ENCODE measurements at places on chromosomes 16 and 17. TPM values are rescaled to one million over a fixed set of nuclear protein-coding genes. Genes with fewer than 3 reads are reported as not detected.

DNA sequence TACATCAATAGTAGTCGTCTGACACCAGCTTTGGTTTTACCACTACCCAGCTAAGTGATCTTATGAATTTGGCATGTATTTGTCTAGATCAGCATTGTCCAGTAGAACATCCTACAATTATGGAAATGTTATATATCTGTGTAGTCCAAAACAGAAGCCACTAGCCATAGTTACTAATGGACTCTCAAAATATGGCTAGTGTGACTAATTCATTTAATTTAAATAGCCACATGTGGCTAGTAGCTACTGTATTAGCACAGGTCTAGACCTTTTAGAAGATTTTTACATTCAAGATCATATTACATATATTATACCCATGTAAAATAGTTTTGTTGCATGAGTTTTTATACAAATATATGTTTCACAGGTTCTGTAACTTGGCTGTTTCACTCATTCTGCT lies 27.0 kb upstream of the NFAT5 start:
- H3K36me3 ChIP-seq = no peaks in the 10 kb centered on the region
- no peak overlapping the region for H3K27ac ChIP-seq
- no peaks in the 10 kb centered on the region for H3K4me1 ChIP-seq

GRCh38 chr16:64952177-64952576 lies 169.7 kb downstream of the CDH11 start:
- DNase-seq = no peak
- H3K4me1 ChIP-seq = no peaks in the 10 kb centered on the region
- H3K4me3 ChIP-seq = no peak overlapping the region
- H3K27ac ChIP-seq = no peak overlapping the region

DNA sequence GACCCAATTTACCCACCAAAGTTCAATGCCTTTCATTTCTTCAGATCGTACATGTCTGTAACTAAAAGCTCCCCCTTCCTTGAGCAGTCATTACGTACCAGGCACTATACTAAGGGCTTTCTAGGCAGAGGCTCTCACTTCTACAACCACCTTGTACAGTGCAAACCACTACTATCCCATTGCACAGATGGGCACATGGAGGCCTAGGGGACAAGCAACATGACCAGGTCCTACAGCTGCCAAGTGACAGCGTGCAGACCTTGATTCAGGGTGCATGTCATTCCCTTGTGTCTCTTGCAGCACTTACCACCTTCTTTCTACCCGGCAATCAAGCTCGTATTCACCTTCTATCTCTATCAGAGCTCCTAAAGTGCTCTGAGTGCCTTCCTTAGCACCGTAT lies 382.7 kb downstream of the SOX9 start:
- DNase-seq = no peak
- H3K4me1 ChIP-seq = peaks cover 9% of the 10 kb centered on the region

GRCh38 chr17:44989552-44990138 lies 21.5 kb upstream of the C1QL1 start:
- no peaks in the 10 kb centered on the region for H3K27me3 ChIP-seq
- peaks cover 4% of the 10 kb centered on the region for H3K4me1 ChIP-seq
- no peak overlapping the region for H3K27ac ChIP-seq
- no peaks in the 10 kb centered on the region for H3K36me3 ChIP-seq
- no peak for DNase-seq

GRCh38 chr16:57945740-57946138 lies 25.2 kb downstream of the CNGB1 start:
- DNase-seq = no peak
- H3K27me3 ChIP-seq = no peaks in the 10 kb centered on the region
- H3K27ac ChIP-seq = no peak overlapping the region
- H3K4me3 ChIP-seq = no peak overlapping the region

DNA sequence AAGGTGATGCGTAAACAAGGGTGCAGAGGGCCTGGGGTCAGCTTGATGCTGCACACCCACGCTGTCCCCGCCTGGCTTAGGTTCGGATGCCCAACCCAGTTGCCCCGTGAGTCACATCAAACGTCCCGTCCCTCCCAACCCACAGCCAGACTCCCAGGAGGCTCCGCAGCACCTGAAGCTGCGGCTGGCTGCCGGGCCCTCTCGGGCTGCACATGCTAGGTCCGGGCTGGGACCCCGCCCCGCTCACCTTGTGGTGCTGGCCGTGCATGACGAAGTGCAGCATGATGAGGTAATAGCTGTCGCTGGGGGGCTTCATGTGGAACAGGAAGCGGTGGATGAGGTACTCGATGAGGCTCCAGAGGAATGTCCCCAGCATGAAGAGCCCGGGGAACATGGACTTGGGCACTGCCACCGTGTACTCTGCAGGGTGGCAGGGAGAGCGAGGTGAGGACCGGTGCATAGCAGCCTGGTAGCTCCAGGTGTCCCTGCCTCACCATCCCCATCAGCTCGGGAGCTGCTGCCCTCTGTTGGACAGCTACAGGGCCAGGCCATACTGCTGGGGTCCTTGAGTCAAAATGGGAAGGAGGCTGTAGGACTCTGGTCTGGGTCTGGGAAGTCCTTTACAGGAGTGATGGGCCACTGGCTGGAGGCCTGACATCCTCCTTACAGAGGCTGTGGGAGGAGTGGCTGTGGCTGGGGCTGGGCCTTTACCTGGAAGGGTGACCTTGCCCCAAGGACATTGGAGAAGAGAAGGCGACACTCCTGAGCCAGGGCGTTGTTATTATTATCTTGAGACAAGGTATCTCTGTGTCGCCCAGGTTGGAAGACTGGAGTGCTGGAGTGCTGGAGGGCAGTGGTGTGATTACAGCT lies 18.3 kb upstream of the MLKL start:
- no peaks in the 10 kb centered on the region for H3K27me3 ChIP-seq
- no peak overlapping the region for H3K27ac ChIP-seq
- H3K4me1 ChIP-seq = no peaks in the 10 kb centered on the region
- no peak overlapping the region for H3K4me3 ChIP-seq
- no peaks in the 10 kb centered on the region for H3K36me3 ChIP-seq
- no peak for DNase-seq

DNA sequence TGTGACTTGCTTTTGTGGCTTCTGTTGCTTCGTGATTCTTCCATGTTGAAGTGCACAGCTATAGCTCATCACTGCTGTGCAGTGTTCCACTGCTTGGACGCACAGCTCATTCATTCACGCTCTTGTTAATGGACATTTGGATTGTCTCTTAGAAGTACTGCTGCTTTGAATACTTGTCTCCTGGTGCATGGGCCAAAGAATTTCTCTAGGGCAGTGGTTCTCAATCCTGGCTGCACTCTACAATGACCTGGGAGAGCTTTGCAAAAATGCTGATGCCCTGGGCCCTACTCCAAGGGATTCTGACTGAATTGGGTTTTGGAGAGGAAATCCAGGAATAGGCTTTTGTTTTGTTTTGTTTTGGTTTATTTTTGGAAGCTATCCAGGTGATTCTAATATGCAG lies 20.0 kb downstream of the CCL17 start:
- no peaks in the 10 kb centered on the region for H3K4me1 ChIP-seq
- no peak overlapping the region for H3K4me3 ChIP-seq
- H3K36me3 ChIP-seq = peaks cover 14% of the 10 kb centered on the region
- no peak overlapping the region for H3K27ac ChIP-seq

Gene CPPED1
- 19.4 TPM for total RNA-seq

Gene HOXB8
- not detected for total RNA-seq

Gene SYT17
- 4.9 TPM for total RNA-seq

Gene HP
- total RNA-seq = 13,922 TPM

- no peak for DNase-seq
- H3K4me3 ChIP-seq = no peak overlapping the region
- no peak overlapping the region for H3K27ac ChIP-seq
- H3K27me3 ChIP-seq = peaks cover 4% of the 10 kb centered on the region
Measured at GRCh38 chr17:79670537-79671084, 59.8 kb upstream of the RBFOX3 start.

GRCh38 chr16:86653285-86654006 lies 75.1 kb downstream of the FOXL1 start:
- H3K4me1 ChIP-seq = no peaks in the 10 kb centered on the region
- DNase-seq = no peak

Gene SNX20
- total RNA-seq = 3.5 TPM

Gene FNDC8
- not detected for total RNA-seq

Gene BRICD5
- total RNA-seq = 1.9 TPM

GRCh38 chr17:4908301-4908700 lies 5.4 kb upstream of the CHRNE start:
- no peaks in the 10 kb centered on the region for H3K36me3 ChIP-seq
- DNase-seq = no peak
- peaks cover 5% of the 10 kb centered on the region for H3K4me1 ChIP-seq
- no peaks in the 10 kb centered on the region for H3K27me3 ChIP-seq
- peak overlapping the region; percentile 39 for H3K27ac ChIP-seq
- H3K4me3 ChIP-seq = no peak overlapping the region

Gene PRR29
- total RNA-seq = not detected

Gene TEX19
- 0.14 TPM for total RNA-seq

- peaks cover 8% of the 10 kb centered on the region for H3K36me3 ChIP-seq
- peak overlapping the region; percentile 96 for H3K27ac ChIP-seq
- peak overlapping the region; percentile 84 for H3K4me3 ChIP-seq
Measured at GRCh38 chr16:31093132-31093703, 1.4 kb downstream of the VKORC1 start.

Gene ADAP2
- total RNA-seq = 18.4 TPM

GRCh38 chr16:83674931-83675535 lies 132.7 kb upstream of the HSBP1 start:
- DNase-seq = no peak
- H3K4me1 ChIP-seq = no peaks in the 10 kb centered on the region
- H3K4me3 ChIP-seq = no peak overlapping the region
- H3K27me3 ChIP-seq = no peaks in the 10 kb centered on the region
- no peak overlapping the region for H3K27ac ChIP-seq

Gene EPOP
- 1.8 TPM for total RNA-seq

Gene TSEN54
- total RNA-seq = 15.1 TPM

- peaks cover 19% of the 10 kb centered on the region for H3K4me1 ChIP-seq
- DNase-seq = no peak
- no peak overlapping the region for H3K4me3 ChIP-seq
- no peaks in the 10 kb centered on the region for H3K27me3 ChIP-seq
- H3K27ac ChIP-seq = no peak overlapping the region
Measured at GRCh38 chr17:78340183-78340955, 19.5 kb downstream of the SOCS3 start.

Gene OR3A3
- not detected for total RNA-seq

Gene FOXN1
- not detected for total RNA-seq

All from liver (tissue), 10 donors.